Uterus (tissue), 4 donors: ENCODE measurements at places on chromosomes 2 and 18. TPM values are rescaled to one million over a fixed set of nuclear protein-coding genes. Genes with fewer than 3 reads are reported as not detected.

GPR45 gene
- total RNA-seq, result not detected

FRZB gene
- 0.29 TPM for total RNA-seq

ABHD3 gene
- 15.7 TPM for total RNA-seq

TBR1 gene
- total RNA-seq, result not detected

RNF181 gene
- 53.0 TPM for total RNA-seq
